Esophagus mucosa (tissue), 1 donor: ENCODE measurements at places on chromosomes 11 and 22. TPM values are rescaled to one million over a fixed set of nuclear protein-coding genes. Genes with fewer than 3 reads are reported as not detected.

DNA sequence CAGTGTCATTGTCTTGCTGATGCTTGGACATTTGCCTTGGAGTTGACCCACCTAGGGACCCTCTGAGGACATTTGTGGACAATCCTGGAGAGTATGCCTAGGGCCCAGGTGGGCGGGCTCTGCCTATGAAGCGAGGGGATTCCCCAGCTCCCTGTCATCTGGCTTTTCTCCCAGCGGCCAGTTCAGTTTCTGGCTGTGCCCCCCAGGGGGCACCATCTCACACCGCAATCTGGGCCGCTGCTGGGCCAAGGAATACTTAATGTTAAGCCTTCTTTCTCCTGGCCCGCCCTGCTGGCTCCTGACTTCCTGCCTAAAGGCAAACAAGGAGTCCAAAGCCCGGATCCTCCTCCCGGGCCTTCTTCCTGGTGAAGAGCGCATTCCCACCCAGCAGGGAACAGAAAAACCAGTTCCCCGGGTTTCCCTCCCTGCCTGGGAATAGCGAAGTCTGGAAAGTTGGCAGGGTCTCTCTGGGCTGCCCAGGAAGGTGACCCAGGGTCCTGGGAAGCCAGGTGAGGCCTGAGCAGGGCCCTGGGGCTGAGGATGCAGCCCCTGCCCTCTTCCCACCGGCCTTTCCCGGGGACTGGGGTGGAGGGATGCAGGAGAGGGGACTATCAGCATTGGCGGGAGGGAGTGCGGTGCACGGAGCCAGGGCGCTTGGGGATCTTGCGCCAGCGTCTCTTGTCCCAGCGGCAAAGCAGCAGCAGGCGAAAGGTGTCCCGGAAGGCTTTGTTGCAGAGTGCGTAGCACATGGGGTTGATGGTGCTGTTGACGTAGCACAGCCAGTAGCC lies 11.9 kb downstream of the CHRM1 start:
- peak; percentile 77 for ATAC-seq

- no peak for ATAC-seq
These were observed 104.3 kb downstream of the TMEM135 start for GRCh38 chr11:87141980-87142514.

- ATAC-seq: no peak
These were observed 388.4 kb upstream of the DDI1 start for GRCh38 chr11:103648054-103648453.

KRTAP5-2 gene
- total RNA-seq: not detected

DNA sequence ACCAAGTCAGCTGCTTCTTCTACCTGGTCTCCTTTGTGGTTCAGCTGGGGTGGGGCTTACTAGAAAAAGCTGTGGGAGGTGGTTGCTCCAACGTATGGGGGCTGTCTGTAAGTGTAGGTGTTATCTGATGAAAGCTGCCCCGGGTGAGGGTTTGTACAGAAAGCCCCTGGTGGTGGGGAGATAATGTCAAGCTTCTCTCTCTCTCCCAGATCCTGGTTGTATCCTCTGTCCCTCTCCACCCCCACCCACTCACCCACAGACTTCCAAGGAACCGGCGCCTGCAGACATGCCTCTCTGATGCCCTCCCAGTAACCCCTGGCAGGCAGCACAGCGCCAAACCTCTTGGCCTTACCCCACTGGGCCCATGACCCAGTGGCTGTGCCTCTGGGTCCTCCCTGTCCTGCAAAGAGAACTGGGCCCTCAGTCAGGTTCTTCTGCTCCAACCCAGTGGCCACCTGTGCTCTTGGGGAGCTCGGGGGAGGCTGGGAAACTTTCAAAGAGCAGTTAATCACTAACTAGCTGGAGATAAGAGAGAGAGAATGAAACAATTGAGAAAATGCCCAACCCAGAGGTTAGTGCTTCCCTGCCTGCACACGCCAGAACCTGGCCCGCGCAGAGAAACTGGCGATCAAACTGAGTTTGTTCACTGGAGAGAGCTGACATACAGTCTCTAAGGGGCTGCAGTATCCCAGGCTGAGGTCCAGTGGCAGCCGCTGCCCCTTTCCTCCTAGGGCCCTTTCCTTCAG lies 20.4 kb upstream of the EHF start:
- ATAC-seq: peak; percentile 60

GRCh38 chr11:110199184-110199981 lies 97.0 kb downstream of the RDX start:
- ATAC-seq: peak; percentile 77

- no peak for ATAC-seq
These were observed 69.1 kb upstream of the EP300 start for GRCh38 chr22:41023299-41023623.

GRCh38 chr11:133576351-133576750 lies 44.0 kb upstream of the OPCML start:
- no peak for ATAC-seq

CSNK2A3 gene
- total RNA-seq: 0.84 TPM

DNA sequence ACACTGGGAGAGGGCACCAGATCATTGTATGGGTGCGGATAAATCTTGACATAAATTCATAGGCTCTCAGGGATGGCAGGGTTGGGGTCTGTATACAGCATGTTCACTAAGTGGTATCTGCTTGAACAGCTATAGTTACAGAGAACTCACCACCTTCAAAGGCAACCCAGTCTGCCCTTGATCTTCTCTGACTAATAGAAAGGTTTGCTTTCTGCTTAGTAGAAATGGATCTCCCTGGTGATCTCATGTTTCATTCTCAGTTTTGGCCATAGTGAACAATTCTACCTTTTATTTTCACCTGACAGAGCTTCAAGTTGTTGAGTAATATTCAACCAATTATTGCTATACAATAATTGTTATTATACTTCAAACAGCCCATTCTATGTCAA lies 32.4 kb downstream of the CNTF start:
- ATAC-seq: no peak

TSKU gene
- total RNA-seq: 50.7 TPM

DNA sequence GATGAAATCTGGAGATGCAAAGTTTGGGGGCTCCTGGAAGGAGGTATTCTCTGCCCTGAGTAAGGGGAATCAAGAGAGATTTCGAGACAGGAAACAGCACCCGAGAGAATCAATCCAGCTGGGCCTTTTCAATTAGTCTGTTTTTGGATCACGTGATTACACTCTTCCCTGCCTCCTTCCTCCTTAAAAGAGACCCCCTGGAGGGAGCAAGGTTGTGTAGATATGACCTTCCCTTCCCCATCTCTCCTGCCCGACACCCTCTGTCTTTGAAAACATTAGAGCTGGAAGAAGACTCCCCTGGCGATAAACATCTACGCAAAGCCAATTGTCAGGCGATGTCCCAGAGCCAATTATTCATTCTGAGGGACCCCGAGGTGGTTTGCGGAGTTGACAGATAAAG lies 407.9 kb downstream of the MIAT start:
- no peak for ATAC-seq

- ATAC-seq: peak; percentile 12
These were observed 19.2 kb downstream of the EMID1 start for GRCh38 chr22:29224859-29225410.

DNA sequence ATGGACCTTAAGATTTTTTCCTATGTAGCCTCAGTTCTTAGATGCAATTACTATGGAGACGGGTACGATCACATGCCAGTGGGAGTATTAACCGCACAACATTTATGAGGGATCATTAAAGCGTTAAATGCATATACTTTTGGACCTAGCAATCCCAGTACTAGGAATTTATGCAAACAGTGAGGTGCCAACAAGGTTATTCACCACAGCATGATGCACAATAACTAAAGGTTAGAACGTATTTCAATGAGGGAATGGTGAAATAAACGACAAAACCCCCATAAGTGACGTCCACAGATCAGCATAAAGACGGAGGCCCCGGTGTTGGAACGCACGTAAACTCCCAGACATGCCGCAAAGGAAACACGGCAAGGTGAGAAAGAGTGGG lies 539 bp downstream of the SIRT3 start:
- ATAC-seq: peak; percentile 14

HSPB2 gene
- 0.32 TPM for total RNA-seq
